C1 segment of cervical spinal cord (tissue), 14 donors: ENCODE measurements at places on chromosomes 5 and 9.
A peak's percentile ranks its signal among the peaks of the same experiment; 100 is the strongest.

GRCh38 chr5:31811210-31811609, 172.3 kb downstream of the PDZD2 start:
- no peak for DNase-seq

DNA sequence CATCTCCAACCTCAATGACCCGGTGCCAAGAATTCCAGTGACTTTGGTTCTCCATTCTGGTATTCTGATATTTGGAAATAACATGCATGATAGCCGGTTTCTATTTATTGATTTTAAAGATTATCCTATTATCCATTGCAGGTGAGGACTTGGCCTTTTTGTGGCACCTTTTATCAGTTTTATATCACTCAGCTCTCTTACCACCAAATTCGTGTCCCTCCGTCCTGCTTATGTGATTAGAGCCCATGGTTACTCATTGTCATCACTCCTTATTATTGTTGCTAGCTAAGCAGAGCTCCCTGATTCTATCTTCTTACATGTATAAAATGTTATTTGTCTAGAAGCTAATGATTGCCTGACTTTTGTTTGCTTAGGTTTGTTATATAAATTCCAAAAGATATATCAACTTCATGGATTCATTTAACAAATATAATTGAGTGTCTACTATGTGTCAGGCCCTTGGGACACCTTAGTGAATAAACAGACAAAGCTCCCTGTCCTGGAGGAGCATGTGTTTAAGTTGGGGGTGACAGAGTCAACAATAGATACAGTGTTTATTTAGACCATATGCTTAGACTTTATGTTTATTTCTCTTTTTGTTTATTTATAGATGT, 138.2 kb downstream of the ADAMTS16 start:
- no peak for DNase-seq

GRCh38 chr5:53327811-53328334, 152.6 kb upstream of the FST start:
- DNase-seq, result no peak

DNA sequence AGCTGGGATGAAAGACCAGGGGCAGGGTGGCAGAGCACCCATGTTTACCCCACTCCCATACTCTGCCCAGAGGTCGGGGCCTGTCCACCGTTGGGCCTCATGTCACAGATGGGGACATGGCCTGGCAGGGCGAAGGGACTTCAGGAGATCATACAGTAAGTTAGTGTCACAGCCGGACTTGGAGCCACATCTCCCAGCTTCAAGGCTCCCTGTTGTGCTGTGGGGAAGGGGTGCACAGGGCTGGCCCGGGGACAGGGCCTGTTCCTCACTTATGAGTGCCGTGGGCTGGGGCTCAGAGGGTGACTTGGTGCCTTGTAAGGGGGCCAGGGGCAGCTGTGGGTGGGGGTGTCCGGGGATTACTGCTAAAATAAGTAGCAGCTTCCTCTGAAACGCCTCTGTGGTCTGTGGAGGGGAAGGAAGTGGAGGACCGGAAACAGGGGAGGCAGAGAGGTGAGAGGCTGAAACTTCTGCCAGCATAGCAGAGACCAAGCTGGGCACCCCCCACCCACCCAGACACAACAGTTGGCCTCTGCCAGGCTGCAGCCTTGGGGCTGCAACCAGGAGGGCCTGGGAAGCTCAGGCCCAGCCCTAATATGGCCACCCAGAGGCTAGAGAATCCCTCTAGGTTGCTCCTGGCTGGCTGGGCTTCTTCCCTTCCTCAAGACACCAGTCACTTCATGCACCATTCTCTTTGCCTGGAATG, 41.1 kb upstream of the NEK6 start:
- DNase-seq, result no peak

GRCh38 chr5:65722575-65723403, 784 bp downstream of the NLN start:
- DNase-seq, result peak; percentile 36

DNA sequence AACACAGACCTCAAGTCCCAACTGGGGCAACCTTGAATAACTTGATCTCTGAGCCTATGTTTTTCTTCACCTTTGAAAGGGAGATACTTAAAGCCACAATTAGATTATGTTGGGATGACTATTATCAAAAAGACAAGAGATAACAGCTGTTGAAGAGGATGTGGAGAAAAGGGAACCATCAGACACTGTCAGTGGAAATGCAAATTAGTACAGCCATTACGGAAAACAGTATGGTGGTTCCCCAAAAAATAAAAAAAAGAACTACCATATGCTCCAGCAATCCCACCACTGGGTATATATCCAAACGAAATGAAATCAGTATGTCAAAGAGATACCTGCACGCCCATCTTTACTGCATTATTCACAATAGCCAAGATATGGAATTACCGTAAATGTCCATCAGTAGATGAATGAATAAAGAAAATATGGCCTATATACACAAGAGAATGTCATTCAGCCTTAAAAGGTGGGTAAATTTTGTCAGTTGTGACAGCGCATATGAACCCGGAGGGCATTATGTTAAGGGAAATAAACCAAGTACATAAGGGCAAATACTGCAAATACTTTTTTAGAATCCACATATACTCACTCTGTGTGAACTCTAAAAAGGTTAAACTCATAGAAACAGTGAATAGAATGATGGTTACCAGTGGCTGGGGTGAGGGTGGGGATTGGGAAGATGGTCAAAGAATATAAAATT, 12.7 kb downstream of the FAT2 start:
- no peak for DNase-seq

GRCh38 chr5:89028595-89029285, 145.8 kb upstream of the MEF2C start:
- DNase-seq, result no peak

- no peak for DNase-seq
These were observed 2.8 kb upstream of the OR2V1 start for GRCh38 chr5:181133610-181134231.

DNA sequence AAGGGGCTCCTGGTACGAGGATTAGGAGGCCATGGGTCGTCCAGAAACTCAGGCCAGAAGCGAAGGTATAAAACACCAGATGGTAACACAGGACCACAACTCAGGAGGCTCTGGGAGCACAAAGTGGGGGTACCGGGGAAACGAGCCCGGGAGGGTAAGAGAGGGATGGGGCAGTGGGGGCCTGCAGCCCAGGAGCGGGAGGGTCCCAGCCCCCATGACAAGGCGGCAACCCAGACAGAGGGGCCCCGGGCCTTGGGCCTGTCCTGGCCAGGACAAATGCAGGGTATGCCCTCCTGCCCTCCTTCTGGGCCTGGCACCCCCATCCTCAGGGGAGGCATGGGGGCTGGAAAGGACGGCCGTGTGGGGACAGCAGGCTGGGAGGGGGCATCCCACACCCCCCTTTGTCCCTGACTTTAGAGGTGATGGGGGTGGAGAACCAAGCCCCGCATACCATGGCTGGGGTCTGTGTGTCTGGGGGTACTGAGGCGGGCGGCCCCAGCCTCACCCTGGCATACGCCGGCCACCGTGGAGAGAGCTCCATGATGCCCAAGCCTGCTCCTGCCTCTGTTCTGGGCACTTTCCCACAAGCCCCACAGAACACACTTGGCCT, 47.0 kb upstream of the EXOC3 start:
- no peak for DNase-seq

DNA sequence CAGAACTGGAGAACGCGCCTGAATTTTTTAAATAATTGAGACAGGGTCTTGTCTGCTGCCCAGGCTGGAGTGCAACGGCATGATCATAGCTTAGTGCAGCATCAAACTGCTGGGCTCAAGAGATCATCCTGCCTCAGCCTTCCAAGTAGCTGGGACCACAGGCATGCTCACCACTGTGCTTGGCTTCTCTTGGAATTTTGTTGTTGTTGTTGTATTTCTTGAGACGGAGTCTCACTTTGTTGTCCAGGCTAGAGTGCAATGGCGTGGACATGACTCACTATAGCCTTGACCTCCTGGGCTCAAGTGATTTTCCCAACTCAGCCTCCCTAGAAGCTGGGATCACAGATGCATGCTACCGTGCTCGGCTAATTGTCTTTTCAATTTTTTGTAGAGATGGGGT, 58.4 kb upstream of the DAB2IP start:
- no peak for DNase-seq

DNA sequence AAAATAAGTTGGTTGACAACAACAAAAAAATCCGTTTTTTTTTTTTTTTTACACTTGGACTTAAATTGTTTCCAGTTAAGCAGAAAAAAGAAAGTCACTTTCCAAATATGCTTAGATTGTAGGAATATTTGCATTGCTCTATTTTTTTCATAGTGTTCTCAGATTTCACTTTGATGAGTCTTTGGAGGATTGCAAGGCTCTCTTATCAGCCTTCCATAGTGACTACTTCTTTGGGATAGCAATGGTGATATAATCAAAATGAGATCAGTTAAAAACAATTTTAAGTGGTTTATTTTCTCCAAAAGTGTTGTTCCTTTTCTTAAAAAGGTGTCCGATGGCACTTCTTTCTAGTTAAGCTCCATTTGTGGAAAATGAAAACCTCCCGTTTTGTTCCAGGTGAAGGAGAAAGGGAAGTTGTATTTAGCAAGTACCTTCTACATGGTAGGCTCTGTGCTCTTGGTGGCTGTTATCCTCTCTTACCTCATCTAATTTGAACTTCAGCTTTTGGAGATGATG, 3.9 kb downstream of the RASGRF2 start:
- DNase-seq, result no peak

DNA sequence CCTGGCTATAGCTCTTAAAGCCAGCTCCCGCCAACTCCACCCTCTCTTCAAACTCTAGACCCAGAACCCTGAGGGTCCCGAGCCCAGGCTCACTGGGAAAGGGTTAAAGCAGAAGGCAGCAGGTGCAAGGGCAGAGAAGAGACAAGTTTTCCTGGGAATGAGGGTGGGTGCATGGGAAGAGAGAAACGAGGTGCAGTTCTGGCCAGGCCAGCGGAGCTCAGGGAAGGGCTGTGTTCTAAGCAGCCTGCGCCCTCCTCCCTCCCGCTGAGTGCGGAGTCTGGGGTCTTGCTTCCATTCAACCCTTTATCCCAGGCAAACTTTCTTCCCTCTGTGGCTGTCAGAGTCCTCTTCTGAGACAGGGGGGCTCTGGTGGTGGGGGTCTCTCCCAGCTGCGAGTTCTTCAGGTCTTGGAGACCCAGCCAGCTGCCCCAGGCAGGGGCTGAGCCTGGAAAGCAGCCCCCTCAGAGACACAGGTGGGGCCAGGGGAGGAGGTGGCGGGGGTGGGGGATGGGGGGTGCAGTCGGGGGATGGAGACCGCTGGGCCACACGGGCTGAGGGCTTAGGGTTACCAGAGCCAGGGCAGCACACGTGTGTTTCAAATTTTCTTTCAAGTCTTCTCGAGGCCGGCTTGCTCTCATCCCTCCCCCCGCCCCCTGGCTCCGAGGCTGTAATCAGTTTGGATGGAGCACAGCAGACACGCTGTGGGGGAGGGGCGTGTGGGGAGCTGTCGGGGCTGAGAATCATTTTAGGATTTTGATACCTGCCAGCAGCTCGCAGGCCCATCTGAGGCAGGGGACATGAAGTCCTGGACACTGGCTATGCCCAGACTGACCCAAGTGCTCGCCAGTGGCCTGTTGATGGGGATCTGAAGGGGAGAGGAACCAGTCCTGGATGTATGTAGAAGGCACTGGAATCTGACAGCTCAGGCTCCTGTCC, 169.6 kb upstream of the SMIM23 start:
- DNase-seq, result no peak

DNA sequence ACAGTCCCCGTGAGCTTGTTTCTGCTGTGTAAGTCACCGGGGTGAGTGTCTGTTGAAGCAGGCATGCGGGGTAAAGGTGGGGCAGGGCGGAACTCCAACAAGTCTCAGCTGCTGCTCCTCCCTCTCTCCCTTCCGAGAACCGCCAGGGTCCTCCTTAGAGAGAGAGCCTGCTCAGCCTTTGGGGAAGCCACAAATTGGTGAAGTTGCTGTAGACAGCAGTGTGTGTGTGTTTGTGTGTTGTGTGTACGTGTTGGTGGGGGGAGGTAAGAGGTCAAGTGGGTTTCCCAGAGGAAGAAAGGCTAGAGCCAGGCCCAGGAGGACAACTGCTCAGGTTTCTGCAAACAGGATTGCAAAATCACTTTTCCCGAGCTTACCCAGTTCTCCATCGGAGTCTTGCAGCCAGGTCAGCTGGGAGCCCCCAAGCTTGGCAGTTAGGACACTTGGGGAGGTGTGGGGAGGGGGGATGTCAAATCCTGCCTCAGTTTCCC, 38.9 kb upstream of the DAB2IP start:
- no peak for DNase-seq

DNA sequence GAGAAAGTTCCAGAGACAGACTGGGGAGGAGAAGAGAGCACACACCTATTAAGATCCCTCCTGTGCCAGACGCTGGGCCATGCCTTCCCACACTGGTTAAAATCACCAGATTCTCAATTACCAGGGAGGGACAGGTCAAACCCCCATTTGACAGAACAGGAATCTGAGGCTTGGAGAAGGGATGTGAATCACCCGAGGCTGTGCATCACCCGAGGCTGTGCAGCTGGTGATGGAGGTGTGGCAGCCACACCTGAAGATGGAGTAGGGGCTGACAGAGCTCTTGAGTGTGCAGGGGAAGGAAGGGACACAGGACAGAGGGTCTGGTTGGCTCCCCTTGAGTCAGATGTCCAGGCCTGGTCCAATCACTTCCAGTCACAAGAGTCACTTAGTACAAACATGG, 70.6 kb downstream of the LMX1B start:
- no peak for DNase-seq

- no peak for DNase-seq
These were observed 489.3 kb downstream of the ANXA1 start for GRCh38 chr9:73640971-73641370.

DNA sequence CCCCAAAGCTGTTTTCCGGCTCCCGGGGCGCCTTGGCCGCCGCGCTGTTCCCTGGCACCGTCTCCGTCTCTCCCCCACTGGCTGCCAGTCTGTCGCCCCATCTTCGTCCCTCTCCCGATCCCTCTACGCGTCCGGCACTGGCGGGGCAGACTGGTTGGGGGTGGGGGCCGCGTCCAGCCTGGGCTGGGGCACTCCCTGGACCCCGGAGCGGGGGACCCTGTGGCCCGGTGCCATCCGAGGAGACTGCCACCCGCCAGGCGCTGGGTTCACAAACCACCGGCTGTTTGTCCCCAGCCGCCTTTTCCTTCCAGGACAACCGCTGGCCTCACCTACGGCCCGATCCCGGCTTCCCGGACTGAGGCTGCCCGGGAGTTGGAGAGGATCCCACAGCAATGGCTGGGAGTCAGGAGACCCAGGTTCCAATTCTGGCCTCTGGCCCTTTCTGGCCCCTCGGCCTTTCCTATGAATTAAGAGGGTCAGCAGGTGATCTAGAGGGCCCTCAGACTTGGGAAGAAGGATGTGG, 1.0 kb upstream of the FIBCD1 start:
- DNase-seq, result no peak

GRCh38 chr5:98877600-98877999, 51.2 kb downstream of the CHD1 start:
- no peak for DNase-seq

- DNase-seq, result no peak
These were observed 310.4 kb downstream of the GADD45G start for GRCh38 chr9:89915187-89915586.

GRCh38 chr5:148542812-148543211, 111.5 kb downstream of the HTR4 start:
- DNase-seq, result no peak
